Thoracic aorta (tissue), 2 donors: ENCODE measurements at places on chromosomes 2 and 18. TPM values are rescaled to one million over a fixed set of nuclear protein-coding genes. Genes with fewer than 3 reads are reported as not detected.
A peak's percentile ranks its signal among the peaks of the same experiment; 100 is the strongest.

CRYGD gene
- total RNA-seq = not detected

EPB41L3 gene
- total RNA-seq = 37.4 TPM

ORC2 gene
- total RNA-seq = 16.4 TPM

DNAJC5G gene
- not detected for total RNA-seq

DNA sequence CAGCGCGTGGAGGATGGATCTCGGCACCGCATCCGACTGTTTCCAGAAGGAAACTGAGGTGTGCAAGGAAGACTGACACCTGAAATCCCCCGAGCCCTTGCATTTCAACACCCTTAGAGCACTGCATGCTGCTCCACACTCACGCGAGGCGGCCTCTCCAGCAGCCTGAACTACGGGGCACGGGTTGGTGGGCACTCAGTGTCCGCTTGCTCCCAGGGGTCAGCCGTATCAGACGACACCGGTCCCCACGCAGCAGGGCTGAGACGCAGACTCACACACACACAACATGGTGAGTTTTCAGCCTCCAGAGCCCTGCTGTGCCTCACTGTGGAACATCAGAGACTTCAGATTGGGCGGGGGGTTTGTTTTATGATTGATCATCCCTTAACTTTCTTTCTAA lies 269.9 kb downstream of the TWIST2 start:
- H3K27me3 ChIP-seq = no peaks in the 10 kb centered on the region
- H3K4me1 ChIP-seq = no peaks in the 10 kb centered on the region
- H3K27ac ChIP-seq = no peak overlapping the region
- no peaks in the 10 kb centered on the region for H3K36me3 ChIP-seq
- no peak for DNase-seq

DNA sequence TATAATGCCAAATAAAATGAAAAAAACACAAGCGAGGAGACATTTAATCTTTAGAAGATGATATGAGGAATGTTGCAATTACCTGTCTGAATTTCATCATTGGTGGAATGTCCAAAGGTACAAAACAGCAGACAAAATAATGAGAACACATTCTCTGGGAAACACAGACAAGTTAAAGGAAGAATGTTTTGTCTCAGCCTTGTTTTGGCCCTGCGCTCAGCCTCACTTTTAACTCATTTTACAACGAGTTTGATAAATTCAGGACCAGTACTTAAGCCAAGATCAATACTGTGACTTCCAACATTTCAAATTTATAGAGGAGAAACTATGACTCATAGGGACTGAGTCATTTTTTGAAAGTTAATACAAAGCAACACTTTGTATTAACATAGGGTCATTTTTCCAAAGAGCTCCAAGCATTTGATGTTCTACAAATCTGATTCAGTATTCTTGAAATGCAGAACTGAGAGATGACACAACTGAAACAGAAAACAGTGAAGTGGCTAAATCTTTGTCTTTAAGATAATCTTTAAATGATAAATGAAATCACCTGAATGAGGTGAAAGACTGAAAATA lies 833.2 kb upstream of the CHAC2 start:
- H3K36me3 ChIP-seq = no peaks in the 10 kb centered on the region
- peaks cover 14% of the 10 kb centered on the region for H3K4me1 ChIP-seq
- H3K4me3 ChIP-seq = peak overlapping the region; percentile 5
- H3K27ac ChIP-seq = no peak overlapping the region

DNA sequence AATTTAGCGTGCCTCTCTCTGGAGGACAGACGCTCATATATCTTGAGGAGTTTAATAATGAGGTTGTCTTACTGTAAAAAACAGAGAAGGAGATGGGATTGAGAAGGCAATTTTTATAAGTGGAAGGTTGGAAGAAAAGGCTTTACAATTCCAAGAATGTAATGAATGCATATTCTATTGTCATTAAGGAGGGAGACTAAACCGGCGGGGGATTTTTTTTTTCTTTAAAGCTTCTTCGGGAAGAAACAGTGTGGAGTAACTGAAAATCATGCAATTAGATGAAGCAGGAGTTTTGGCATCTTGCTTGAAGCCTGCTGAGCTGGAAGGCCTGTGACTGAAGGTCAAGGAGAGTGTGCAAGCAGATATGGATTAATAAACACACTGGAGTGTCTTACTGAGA lies 124.4 kb downstream of the HRH4 start:
- H3K27ac ChIP-seq = no peak overlapping the region

DNA sequence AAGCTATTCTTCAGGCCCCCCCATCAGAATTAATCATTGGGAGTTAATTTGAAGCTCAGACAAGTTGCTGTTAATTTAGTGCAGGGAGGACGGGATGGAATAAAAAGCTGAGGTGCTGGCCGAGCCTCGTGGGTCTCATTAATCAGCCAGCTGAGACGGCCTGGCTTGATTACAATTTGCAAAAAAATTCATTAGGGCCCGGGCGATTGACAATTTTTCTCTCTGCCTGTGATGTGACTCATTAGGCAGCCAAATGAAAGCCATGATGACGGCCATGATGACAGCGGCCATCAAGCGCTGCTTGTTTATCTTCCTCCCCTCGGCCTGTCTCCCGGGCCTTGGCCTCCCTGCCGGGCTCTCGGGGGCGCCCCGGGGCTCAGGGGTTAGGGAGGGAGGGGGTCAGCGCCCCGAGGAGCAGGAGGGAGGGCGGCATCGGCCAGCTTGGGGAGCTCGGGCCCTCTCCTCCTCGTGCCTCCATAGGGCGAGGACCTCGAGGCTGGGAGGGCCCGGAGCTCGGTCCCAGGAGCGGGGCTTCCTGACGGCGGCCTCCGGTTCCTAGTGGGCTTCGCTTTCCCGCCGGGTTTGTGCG lies 5.2 kb downstream of the GBX2 start:
- no peak overlapping the region for H3K27ac ChIP-seq
- no peak overlapping the region for H3K4me3 ChIP-seq
- H3K27me3 ChIP-seq = peaks cover 17% of the 10 kb centered on the region
- no peak for DNase-seq
- H3K36me3 ChIP-seq = no peaks in the 10 kb centered on the region

DNA sequence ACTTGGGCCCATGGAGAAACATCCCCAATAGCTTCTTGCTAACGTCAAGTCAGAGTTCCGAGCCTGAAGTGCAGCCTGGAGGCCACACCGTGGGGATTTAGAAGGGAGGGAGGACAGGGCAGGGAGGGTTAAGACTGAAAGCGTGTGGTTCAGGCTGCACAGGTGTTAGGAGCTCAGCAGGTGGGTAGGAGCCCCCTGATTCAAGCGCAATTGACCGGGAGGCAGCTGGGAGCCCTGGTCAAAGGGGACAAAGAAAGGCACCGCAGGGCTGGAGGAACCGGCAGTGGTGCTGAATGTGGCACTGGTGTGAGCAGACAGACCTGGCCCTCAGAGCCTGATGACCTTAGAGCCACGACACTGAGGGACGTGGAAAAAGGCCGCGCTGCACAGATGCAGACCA lies 149.6 kb downstream of the TMEM18 start:
- H3K36me3 ChIP-seq = no peaks in the 10 kb centered on the region
- no peaks in the 10 kb centered on the region for H3K27me3 ChIP-seq
- no peaks in the 10 kb centered on the region for H3K4me1 ChIP-seq
- no peak for DNase-seq
- no peak overlapping the region for H3K27ac ChIP-seq

GRCh38 chr2:177658309-177658708 lies 265.7 kb downstream of the AGPS start:
- DNase-seq = no peak
- H3K36me3 ChIP-seq = no peaks in the 10 kb centered on the region
- no peaks in the 10 kb centered on the region for H3K4me1 ChIP-seq
- H3K27ac ChIP-seq = no peak overlapping the region

DNA sequence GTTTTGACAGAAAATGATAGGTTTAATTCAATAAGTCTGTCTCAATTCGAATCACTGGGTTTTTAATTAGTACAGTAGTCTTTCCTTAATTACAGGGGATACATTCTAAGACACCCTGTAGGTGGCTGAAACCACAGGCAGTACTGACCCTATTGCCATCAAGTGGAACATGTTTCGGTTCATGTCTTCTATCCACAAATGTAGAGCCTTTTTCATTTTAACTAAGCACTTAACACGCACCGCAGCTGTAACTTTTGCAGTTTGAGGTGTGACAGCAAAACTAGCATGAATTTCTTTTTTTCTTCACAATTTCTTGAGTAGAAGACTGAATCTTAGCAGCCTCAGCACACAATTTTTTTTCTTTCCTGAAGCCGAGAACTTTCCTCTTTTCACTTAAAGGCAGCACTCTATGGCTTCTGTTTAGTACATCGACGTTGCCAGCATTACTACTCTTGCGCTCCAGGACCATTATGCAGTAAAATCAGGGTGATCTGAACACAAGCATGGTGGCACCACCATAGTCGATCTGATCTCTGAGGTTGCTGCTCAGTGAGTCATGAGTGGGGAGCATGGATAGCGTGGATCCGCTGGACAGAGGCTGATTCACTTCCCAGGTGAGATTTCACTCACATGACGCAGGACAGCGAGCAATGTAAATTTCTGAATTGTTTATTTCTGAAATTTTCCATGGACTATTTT lies 805.1 kb downstream of the RNF144A start:
- no peak for DNase-seq
- H3K36me3 ChIP-seq = no peaks in the 10 kb centered on the region
- H3K27me3 ChIP-seq = no peaks in the 10 kb centered on the region
- H3K4me3 ChIP-seq = no peak overlapping the region

DNA sequence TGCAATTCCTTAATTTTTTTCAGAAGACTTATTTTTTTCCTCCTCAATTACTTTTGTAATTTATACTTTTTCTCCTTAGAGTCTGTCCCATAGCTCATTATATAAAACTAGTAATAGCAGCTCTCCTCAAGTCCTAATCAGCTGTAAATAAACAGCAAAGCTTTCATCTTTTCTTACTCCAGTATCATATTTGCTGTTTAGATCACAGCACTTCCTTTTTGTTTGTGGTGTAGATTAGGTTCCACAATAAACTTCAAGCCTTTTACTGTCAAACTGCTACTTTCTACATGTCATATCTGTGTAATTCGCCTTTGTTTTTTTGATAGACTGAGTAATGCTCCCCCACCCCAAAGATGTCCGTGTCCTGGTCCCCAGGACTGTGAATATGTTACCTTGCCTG lies 25.5 kb downstream of the GCG start:
- no peaks in the 10 kb centered on the region for H3K4me1 ChIP-seq
- DNase-seq = no peak
- H3K4me3 ChIP-seq = no peak overlapping the region
- H3K27ac ChIP-seq = no peak overlapping the region

- H3K27me3 ChIP-seq = no peaks in the 10 kb centered on the region
- no peak for DNase-seq
- peaks cover 76% of the 10 kb centered on the region for H3K4me1 ChIP-seq
These were observed 4.4 kb downstream of the ACTR2 start for GRCh38 chr2:65231892-65232477.
